Astrocyte of the spinal cord (primary cell): ENCODE measurements at places on chromosomes 1 and 21.

- peak; percentile 36 for DNase-seq
These were observed 29.3 kb upstream of the NLRP3 start for GRCh38 chr1:247386687-247387086.

DNA sequence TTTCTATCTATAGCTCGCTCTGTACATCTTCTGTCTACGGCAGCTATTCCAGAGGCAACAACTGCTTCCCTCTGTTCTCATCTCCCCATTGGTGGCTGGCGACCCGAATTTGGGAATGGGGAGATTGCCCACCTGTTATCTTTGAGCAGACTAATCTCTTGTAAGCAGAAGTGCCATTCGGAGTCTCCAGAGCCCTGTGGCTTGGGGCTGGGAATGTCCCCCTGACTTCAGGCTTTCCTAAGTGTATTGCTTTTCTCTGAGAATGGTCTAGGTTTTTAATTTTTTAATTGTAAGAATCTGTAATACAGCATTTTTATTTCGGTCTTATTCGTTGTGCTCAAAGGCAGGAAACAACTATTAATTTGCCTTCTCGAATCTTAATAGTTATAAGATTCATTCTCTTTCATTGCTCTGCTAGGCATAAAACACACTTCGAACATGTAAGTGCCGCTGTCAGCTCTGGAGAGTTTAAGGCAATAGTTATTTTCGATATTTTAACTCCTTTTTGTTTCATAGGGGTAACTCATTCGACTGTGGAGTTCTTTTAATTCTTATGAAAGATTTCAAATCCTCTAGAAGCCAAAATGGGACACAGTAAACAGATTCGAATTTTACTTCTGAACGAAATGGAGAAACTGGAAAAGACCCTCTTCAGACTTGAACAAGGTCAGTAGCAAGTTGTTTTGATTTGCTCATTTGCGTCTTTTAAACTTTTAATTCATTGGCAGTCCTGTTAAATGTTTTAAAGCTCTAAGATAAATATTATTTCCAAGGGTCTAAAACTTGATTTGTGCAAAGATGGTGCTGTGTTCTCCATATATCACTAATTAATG lies 514 bp downstream of the AGL start:
- peak; percentile 41 for DNase-seq

DNA sequence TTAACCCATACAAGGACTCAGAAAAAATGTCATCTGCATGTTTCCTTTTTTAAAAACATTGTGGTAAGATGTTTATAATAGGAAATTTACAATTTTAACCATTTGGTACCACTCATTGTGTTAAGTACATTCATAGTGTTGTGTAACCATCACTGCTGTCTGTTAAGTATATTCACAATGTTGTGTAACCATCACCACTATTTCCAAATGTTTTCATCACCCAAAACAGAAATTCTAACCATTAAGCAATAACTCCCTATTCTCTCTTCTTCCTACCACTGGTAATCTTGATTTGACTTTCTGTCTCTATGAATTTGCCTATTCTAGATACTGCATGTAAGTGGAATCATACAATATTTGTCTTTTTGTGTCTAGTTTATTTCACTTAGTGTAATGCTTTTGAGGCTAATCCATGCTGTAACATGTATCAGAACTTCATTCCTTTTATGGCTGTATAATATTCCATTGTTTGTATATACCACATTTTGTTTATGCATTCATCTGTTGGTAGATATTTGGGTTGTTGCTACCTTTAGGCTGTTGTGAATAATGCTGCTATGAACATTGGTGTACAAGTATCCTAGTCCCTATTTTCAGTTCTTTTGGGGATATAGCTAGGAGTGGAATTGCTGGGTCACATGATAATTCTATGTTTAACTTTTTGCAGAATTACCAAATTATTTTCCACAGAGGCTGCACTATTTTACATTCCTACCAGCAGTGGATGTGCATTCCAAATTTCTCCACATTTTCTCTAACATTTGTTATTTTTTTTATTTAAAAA lies 14.1 kb downstream of the HIPK1 start:
- no peak for DNase-seq

- DNase-seq, result peak; percentile 47
These were observed 601 bp downstream of the CCT8 start for GRCh38 chr21:29072873-29073221.

DNA sequence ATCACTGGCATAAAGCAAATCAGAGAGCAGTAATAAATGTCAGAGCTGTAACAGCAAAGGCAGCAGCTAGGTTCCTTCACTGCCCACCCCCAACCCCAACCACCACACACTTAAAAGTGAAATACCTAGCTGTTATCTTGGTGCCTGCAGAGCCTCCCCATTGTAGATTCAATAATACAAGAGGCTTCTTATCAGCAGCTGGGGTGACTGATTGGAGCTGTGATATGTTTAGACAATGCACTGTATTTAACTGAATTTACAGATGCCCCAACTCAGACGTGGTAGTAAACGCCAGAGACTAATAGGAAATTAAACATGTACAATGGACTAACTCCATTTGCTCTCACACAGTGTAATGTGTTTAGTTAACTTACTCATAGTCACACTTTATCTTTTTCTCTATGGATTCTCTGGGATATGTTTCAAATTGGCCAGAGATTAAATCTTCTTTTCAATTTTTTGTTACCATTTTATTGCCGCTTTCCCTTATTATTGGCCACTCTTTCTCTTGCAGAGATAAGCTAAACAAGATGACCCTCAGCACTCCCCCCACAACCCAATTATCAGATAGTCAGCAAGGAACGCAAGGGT lies 117.1 kb downstream of the ESRRG start:
- no peak for DNase-seq

GRCh38 chr1:58045094-58045705 lies 501.3 kb downstream of the OMA1 start:
- DNase-seq, result no peak

- peak; percentile 75 for DNase-seq
These were observed 21.6 kb upstream of the POFUT2 start for GRCh38 chr21:45309069-45309986.

DNA sequence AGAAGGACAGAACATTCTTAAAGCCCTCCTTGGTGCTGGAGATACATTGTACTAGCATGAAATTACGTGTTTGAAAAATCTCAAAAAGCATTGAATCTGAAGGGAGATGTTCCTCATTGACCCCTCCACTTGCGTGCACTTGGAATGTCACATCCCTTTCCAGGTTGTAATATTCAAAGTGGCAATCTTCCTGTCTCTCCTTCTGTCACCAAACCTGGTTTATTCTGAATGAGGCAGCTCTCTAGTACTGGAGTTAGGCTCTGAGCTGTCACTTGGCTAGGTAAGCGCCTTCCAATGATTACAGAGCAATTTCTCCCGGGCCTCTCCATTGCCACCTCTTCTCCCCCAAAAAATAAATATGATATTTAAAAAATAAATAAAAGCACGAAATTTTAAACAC lies 855 bp downstream of the DSCAM start:
- DNase-seq, result no peak

DNA sequence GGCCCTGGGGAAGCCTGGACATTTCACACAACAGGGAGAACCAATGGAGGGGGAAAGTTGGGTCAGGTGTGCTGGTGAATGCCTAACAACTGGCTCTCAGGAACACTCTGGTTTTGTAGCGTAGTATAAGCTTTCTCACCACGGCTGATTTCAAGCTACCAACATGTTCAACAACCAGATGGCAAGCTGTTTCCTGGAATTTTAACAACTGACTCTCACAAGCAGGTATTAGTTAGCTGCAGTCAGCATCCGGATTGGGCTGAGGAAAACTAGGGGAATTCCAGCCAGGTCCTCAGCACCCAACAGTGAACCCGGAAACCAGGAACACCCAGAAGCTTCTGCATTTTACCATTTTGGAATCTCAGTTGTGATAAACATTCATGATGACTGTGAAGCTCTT lies 162.3 kb upstream of the CAMK1G start:
- no peak for DNase-seq

DNA sequence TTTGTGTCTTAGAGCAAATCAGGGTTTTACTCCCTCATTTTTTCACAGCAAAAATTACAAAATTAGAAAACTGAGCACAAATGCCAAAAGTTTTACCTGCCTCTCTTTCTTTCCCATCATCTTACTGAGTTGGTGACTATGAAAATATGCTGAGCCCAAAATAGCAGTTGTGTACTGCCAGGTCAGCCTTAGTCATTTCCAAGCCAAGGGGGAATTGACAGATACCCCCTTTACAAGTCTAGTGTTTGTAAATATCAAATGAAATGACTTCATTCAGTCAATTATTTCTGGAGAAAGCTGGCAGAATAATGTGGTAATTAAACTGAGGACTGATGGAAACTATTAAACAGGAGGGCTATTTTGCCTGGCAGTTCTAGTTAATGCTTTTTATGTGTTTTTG lies 11.4 kb upstream of the GORAB start:
- DNase-seq, result no peak

GRCh38 chr1:208040821-208041297 lies 129.9 kb upstream of the CD34 start:
- DNase-seq, result no peak

DNA sequence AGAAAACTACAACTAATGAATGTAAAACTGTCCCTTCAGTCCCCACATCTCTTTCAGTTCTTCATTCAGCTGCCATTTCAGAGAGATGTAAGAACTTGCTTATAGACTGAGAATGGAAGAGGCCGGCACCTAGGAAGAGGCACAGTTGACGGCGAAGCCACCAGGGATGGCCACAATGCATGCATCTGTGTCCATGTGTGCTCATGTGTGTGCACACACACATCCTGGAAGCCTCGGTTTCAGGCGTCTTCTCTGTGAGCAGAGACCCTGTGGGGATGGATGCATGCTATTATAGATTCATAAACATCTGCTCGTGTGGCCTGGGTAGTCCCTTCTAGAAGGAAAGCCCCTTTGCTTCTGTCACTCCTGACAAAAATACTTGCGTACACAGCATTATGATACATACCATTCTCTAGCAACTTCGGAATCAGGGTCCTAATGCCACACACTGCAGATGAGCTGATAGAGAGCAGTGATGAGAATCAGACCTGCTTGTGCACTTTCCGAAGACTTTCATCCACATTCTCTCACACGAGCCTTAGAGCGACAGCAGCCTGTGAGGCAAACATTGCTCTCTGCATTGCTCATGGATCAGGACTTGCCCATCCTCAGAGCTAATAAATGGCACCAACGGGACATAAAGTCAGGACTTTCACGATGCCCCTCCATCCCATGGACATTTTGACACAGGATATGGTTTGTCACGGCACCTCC lies 12.4 kb upstream of the GPR61 start:
- DNase-seq, result no peak

GRCh38 chr1:56852476-56852875 lies 2.1 kb upstream of the C8A start:
- DNase-seq, result no peak

GRCh38 chr21:43923391-43923790 lies 58.4 kb downstream of the AGPAT3 start:
- no peak for DNase-seq

DNA sequence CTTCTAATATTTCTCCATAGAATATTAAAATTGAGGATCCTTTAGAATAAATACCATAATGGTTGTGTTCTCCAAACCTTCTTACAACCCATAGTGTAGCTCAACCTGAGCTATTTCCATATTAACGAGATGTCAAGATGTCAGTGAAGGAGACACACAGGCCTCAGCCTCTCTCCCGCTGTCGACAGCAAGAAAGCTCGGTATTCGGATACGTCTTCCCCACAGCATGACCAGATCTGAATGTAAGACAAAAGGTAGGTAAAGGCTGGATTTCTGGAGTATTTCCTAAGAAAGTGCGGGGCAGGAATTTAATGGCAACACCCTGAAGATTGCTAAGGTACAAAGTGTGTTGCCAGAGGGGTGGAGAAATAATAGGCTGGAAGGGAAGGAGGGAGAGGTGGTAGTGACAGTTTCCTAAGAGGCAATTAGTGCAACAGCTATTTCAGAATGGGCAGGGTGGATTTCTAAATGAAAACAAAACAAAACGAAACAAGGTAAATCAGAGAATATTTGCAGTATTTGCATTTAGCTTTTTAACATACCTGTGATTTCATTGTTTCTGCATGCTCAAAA lies 1.7 kb downstream of the ADSS2 start:
- no peak for DNase-seq

GRCh38 chr1:105137543-105138457 lies 1388.1 kb downstream of the AMY1C start:
- no peak for DNase-seq

- DNase-seq, result no peak
These were observed 81.4 kb upstream of the PRDX6 start for GRCh38 chr1:173395762-173396161.

DNA sequence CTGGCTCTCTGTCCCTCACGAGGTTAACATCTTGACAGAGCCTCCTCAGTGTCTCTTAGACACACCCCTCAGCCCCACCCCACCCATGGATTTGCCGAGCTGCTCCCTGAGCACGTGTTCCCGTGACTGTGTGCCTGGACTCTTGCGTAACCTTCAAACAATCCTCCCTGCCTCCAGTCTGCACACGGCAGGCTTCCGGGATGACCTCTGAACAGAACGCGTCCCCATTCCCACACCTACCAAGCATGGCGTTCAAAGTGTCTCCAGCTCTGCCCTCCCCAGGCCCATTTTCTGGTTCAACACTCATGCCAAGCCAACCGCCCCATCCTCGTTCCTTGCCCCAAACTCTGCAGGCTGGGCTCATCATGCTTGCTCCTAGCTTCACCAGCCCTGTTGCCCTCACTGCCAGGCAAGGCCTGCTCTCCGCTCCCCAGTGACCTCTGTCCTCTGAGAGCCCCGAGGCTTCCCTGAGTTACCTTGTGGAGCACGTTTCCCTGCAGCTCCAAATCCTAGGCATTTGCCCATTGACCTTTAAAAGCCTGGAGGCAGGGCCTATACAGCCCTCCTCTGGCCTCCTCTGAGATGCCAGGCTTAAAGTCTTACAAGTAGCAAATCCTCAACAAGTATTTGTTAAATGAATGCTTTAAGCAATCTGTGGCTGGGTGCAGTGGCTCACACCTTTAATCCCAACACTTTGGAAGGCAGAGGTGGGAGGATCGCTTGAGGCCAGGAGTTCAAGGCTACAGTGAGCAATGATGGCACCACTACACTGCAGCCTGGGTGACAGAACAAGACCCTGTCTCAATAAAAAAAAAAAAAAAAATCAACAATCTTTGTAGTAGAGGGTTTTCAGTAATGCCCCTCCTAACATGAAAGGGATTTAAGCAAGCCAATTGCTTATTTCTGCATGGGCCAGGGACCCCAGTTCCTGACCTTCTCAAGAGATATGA lies 5.0 kb downstream of the AGT start:
- DNase-seq, result no peak

DNA sequence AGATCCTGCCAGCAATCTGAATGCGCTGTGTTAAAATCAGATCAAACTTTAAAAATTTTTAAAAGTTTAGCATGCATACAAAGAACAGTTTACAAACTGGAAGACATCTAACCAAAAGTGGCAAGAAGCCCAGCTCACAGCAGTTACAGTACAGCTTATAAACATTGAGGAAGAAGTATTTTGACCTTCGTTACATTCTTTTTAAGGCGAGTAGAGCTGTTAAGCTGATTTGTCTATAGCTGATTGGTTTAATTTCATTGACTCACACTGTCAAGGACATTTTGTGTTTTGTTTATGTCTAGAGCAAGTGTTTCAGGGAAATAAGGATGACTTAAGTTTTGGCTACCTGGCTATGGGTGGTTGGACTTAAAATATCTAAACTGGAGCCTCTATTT lies 3.0 kb upstream of the PGM1 start:
- peak; percentile 76 for DNase-seq
